Kidney capillary endothelial cell (primary cell): ENCODE measurements at places on chromosomes 6 and 20.

DNA sequence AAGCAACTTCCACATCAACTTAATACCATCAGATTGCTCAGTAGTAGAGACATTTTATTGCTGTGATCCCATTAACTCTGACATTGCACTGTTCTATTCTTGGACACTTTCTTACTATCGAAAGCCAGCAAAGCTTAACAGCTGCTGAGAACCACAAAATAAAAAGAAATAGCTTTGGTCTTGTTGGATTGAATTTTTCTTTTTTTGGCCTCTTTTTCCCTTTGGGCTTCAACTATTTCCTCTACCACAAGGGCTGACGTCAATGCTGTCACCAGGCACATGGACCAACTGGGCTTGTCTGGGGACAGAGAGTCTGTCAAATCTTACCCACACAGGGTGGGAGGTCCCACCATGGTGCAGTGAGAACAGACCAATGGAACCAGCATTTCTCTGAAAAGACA lies 63.4 kb upstream of the ENPP5 start:
- no peak for DNase-seq

DNA sequence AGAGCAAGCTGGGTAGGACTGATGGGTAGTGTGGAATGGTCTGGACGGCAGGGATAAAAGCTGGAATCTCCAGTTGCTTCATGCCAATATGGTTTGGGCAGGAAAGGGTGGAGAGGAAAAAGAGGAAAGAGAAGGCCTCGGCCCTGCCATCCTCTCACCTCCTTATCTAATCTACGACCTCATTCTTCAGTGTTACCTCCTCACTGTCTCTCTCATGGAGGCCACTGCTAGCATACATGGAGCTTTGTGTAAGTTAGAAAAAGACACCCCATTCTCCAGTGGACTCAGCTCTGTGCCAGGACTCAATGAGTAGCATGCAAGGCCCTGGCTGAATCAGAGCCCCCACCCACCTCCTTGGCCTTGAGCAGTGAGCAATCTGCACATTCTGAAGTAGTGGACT lies 6.1 kb upstream of the ARID1B start:
- DNase-seq, result no peak

DNA sequence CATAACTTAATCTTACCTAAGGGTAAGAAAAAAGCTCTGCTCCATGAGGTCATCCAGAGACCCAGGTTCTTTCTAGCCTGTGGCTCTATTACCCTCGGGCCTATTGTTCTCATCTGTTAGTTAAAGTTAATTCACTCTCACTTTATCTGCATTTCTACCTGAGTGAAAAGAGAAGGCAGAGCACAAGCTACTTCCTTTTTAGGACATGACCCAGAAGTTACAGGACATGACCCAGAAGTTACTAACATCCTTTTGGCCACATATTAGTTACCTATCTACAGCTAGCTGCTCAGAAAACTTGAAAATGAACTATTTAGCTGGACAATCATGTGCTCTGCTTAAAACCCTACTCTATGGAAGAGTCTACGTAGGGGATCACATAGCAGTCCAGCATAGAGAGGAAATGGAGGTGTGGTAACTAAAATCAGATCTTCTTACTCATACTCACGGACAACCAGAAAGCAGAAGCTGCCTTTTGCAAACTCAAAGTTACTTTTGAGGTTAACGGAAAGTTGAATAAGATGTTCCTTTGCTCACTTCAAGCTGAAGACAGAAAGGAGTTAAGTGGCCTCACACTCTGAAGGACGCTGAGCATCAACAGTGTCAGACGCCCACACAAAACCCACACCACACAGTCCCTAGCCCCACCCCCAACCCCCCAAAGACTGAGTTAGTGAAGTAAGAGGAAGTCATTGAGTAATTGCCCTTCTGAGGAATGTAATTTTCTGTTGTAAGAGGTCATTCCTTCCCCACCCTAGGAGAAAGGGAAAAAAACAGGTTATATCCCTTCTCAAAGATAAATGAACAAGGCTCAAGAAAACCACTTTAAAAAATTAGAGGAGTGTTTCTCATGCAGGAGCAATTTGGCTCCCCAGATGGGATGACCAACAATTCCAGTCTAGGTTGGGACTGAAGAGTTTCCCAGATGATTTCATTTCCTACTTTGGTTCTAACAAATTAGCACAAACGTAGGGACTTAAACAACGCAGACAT lies 45.9 kb upstream of the TAB2 start:
- DNase-seq, result no peak

DNA sequence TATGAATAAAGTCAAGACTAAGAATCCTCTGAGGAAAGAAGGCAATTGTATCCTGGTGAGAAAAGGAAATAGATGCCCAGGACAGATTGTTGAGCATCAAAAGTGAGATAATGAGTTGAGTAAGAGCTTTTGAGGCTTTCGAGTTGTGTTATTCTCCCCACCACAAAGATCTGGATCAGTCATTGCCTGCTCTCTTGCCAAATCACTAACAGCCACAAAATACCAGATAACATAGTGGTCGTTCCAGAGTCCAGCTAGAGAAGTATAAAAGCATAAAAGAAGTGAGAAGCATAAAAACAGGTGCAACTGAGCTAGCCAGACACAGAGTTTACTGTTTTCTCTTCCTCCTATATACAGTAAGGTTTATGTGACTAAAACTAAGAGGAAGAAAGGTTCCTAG lies 4.9 kb downstream of the SPINT4 start:
- no peak for DNase-seq

- DNase-seq, result no peak
Measured at GRCh38 chr6:133092771-133093170, 148.4 kb upstream of the EYA4 start.

DNA sequence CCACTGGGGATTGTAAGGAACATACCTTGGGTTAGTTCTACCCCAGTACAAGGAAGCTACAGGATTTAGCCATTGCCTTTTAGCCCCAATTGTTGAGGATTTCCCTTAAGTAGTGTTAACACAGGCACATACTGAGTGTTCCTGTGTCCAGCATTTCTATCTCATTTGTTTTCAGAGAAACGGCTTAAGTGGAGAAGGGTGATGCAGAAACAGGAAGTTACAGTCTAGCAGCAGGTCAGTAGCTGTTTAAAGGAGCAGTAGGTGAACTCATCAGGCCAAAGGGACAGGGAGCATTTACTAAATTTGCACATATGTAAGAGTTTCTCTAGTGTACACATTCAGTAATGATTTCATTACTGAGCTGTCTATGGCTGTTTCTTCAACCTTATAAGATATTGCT lies 644.2 kb upstream of the GJE1 start:
- DNase-seq, result peak; percentile 21

DNA sequence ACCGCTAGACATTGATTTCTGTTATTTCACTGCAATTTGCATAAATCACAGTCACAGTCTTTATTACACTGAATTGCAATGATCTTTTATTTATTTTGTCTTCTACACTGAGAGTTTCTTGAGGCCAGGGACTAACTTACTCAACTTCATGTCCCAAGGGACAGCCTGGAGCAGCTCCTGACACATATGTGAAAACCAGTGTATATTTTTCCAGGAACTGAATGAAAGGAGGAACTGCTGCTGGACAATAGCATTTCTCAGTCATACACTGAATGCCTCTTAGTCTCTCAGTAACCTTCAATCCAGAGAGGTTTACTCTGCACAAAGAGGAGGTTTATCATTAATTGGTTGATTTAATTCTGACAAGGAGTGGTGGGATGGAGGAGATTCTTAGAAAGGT lies 5.9 kb downstream of the F13A1 start:
- DNase-seq, result peak; percentile 62

GRCh38 chr6:170523256-170524171 lies 29.6 kb downstream of the PSMB1 start:
- no peak for DNase-seq

- DNase-seq, result no peak
Measured at GRCh38 chr20:19351542-19351941, 139.1 kb downstream of the SLC24A3 start.

GRCh38 chr6:11667876-11668275 lies 110.7 kb downstream of the ADTRP start:
- DNase-seq, result no peak

DNA sequence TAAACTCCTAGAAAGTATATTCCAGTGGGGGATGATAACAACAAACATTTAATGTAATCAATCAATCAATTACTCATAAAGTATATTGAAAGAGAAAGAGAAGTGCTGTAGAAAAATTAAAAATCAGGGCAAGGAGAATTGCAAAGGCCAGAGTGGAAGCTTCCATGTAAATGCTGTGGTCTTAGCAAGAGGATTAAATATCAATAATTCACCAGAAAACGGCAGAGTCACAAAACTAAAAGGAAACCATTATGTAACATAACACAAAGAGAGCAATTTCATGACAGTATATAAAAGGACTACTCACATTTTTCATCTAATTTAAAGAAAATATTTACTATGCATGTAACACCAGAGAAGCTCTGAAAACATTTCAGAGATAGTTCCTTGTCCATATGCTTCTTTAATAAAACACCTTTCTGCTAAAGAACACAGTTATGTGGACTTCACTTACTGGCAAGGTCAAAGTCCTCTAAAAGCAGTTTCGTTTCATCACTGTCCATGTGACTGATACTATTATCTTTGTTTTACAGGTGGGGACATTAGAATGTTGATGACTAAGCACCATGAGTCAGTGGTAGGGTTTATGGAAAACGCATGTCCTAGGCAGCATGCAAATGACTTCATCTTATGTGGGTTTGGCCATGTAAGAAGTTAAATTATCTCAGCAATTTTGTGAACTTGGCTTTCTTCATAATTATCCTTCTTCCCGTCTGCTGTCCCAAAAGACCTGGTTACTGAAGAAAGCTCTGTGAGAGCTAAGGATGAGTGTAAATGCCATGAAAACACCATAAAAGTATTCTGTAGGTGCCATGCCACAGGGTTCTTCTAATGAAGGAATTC lies 185.8 kb upstream of the TENT5A start:
- peak; percentile 50 for DNase-seq

GRCh38 chr6:41177287-41177686 lies 14.4 kb upstream of the TREM2 start:
- no peak for DNase-seq

GRCh38 chr6:46312654-46313053 lies 141.9 kb upstream of the ENPP5 start:
- DNase-seq, result no peak

- DNase-seq, result no peak
Measured at GRCh38 chr6:88494401-88495140, 328.4 kb upstream of the CNR1 start.

DNA sequence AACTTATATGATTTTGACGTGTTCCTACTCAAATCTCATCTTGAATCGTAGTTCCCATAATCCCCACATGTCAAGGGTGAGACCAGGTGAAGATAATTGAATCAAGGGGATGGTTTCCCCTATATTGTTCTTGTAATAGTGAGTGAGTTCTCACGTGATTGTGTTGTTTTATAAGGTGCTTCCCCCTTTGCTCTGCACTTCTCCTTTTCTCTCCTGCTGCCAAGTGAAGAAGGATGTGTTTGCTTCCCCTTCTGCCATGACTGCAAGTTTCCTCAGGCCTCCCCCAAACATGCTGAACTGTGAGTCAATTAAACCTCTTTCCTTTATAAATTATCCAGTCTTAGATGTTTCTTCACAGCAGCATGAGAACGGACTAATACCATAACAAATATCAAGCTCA lies 83.2 kb downstream of the MANEA start:
- DNase-seq, result no peak

DNA sequence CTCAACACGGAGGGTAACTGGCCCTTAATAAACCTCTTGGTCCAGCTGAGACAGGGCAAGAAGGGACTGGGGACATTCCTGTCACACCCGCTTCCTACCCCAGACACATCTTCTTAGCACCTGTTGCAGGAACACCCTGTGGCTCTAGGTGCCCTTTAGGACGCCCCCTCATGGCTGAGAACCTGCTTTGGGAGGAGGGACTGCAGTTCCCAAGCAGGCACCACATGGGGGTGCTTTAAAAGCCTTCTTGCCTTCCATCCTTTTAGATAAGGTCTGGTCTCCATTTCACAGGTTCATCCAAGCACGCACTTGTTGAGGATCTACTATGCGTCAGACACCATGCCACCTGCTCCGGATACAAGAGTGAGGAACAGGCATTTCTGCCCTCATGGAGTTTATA lies 26.6 kb downstream of the NSFL1C start:
- DNase-seq, result no peak

DNA sequence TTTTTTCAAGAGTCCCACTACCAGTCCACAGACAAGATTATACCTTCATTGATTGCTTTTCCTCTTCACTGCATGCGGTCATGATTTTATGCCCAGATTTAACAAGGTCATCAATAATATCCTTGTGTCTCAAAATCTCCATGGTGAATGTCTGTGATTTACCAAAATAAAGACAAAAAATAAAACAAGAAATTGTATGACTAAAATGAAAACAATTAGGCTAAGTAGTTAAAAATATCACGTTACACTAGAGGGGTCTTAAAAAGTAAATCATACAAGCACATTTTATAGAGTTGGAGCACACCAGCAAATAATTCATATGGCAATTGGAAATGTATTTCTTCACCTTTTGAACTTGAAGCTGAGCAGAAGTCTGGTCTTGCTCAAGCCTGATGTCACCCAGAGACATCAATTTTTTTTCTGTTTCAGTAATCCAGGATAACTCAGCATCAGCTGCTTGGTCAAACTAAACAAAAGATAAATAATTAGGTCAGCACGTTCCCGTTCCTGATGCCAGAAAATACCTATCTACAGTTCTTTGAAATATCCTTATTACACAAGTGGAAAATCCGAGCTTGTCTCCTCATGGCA lies 125.4 kb downstream of the DST start:
- no peak for DNase-seq

DNA sequence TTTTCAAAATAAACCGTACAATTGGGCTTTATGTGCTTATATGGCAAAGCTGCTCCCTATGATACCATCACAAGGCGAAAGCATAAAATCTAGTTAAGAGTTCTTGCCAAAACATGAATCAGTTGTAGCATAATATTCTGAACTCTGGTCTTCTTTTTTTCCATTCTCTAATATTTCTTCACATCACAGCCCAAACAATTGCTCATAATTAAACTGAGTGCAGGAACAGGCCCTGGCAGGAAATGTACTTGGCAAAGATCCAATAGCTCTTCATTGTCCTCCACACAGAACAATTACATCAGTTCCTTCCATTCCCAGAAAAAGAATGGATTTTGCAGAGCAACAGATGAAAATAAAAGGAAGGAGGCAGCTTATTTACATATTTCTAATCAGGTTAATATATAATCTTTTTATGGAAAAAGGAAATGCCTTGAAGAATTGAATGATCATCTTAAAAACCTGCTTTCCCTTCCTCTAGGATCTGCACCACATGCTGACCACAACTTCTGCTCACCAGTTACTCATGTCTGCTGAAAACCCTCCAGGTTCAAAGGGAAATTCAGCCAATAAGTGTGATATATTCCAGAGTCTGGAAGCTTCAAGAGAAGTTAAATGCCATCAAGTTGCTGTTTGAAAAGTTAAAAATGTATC lies 123.3 kb upstream of the COL21A1 start:
- DNase-seq, result peak; percentile 95

GRCh38 chr6:28632326-28632851 lies 106.7 kb downstream of the GPX5 start:
- DNase-seq, result no peak

DNA sequence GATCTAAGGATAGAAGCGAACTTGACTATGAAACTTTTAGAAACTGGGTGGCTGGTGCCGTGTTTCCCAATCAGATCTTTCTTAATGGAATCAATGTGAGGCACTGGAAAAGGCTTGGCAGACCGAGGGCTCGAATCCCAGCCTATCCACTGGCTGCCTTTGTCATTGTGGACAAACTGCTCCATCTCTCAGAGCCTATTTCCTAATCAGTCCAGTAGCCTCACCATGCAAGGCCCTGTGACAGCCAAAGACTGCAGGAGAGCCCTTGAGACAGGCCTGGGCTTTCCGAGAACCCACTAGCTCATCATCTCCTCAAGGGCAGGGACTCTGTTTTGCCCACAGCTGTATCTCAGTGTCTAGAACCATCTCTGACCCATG lies 43.4 kb downstream of the SPDEF start:
- DNase-seq, result no peak
